Psoas muscle (tissue), 8 donors: ENCODE measurements at places on chromosomes 5 and 9. TPM values are rescaled to one million over a fixed set of nuclear protein-coding genes. Genes with fewer than 3 reads are reported as not detected.

The DMRT3 gene
- total RNA-seq, result 0.17 TPM

DNA sequence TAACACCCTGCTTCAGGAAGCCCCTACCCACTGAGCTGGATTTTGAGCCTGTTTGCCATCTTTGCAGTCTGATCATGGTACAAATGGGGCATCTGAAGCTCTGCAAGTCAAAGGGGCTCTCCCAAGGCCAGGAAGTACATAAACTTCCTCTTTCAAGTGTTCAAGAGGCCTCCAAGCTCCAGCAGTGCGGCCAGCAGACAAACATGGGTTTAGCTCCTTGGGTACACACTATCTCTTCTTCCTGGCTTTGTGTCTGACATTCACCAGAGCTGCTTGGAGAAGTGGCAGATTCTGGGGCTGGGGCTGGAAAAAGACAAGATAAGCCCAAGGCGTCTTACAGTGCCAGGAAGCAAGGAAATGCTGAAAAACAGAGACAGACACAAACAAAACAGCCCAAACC lies 34.1 kb downstream of the LAMC3 start:
- no peak overlapping the region for H3K27ac ChIP-seq
- H3K36me3 ChIP-seq, result no peaks in the 10 kb centered on the region
- peaks cover 3% of the 10 kb centered on the region for H3K27me3 ChIP-seq
- H3K4me1 ChIP-seq, result no peaks in the 10 kb centered on the region
- no peak for DNase-seq

GRCh38 chr5:14090290-14090689 lies 52.9 kb upstream of the TRIO start:
- no peaks in the 10 kb centered on the region for H3K4me1 ChIP-seq
- H3K4me3 ChIP-seq, result no peak overlapping the region
- H3K27me3 ChIP-seq, result no peaks in the 10 kb centered on the region
- H3K27ac ChIP-seq, result no peak overlapping the region

DNA sequence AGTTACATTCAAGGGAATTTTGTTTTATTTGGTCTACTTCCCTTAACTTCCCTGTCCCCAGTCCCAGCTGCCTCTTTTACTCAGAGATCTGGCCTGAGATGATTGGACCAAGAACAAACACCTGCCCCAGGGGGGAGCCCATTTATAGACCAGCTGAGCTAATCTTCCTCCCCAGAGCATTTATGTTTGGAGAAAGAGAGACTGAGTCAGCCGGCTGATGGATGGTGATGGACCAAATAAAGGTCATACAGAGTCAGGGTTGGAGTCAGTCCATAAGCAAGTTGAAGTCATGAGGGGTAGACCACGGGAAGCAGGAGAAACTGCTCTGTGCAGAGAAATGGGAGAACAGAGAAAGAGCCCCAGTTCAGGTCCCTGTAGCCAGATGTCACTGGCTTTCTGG lies 77.7 kb downstream of the TMEM174 start:
- DNase-seq, result no peak
- H3K4me3 ChIP-seq, result no peak overlapping the region
- H3K27me3 ChIP-seq, result peaks cover 9% of the 10 kb centered on the region
- no peaks in the 10 kb centered on the region for H3K36me3 ChIP-seq
- H3K4me1 ChIP-seq, result no peaks in the 10 kb centered on the region

DNA sequence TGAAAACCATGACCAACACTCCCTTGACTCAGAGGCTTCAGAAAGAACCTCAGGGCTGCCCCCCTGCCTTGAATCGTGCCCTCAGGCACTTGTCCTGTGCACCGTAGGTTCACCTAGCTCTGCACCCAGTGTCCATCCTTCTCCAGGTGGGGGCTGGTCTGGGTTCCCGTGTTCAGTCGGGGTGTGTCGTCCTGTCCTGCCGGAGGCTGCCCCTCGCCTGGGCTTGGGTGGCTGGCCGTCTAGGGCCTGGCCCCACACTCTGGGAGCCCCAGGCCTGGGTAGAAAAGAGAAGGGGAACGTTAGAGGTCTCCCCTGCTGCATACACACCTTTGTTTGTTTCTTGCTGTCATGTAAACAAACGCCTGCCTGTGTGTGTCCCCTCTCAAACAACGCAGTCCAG lies 29.3 kb downstream of the CATSPER3 start:
- H3K27me3 ChIP-seq, result no peaks in the 10 kb centered on the region
- peaks cover 5% of the 10 kb centered on the region for H3K4me1 ChIP-seq
- no peak for DNase-seq
- H3K36me3 ChIP-seq, result no peaks in the 10 kb centered on the region

The FOXE1 gene
- total RNA-seq, result not detected

DNA sequence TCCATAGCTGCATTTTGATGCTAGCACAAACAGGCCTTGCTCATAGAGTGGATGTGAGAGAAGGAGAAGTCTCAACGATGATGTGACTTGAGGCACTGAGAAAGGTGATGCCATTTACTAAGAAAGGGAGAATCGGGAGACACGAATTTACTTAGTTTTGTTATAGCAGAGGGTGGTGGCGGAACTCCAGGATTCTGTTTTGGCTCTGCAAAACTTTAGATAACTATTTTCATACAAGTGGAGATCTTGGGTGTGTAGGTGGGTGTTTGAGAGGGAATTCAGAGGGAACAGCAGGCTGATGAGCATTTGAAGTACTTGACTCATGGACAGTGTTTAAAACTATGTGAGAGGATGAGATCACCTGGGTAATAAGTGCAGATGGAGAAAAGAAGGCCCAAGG lies 43.2 kb downstream of the CACNA1B start:
- H3K36me3 ChIP-seq, result no peaks in the 10 kb centered on the region
- DNase-seq, result no peak
- H3K27me3 ChIP-seq, result no peaks in the 10 kb centered on the region
- no peak overlapping the region for H3K27ac ChIP-seq
- no peaks in the 10 kb centered on the region for H3K4me1 ChIP-seq

The OTP gene
- total RNA-seq, result not detected

DNA sequence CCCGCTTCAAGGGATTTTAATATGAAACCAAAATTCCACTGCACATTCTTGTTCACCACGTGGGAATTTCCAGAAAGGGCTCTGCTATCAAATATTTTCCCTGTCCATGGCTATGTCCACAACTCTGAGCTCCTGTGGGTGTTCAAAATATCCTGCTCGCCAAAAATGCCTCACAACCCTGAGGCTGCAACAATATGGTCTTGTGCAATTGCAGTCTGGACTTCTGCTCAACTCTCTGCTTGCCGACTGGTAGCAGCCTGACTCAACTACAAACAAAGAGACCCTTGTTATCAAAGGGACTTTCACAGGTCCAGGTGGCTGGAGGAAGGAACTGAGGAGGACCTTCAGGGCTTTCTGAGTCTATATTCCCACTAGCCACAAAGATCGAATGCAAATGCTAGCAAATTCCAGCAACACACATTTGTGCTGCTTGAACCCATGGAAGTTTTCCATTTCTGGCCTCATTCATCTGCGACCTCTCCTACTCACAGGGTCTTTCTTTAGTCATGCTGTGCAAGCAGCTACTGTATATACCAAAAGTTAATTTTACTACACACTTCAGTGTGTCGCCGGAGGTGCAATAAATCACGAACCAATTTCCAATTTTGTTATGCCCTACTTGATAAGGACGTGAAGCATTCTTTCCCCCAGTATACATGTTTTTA lies 169.2 kb upstream of the SLC30A5 start:
- no peaks in the 10 kb centered on the region for H3K27me3 ChIP-seq
- no peak overlapping the region for H3K4me3 ChIP-seq
- H3K27ac ChIP-seq, result no peak overlapping the region
- H3K36me3 ChIP-seq, result no peaks in the 10 kb centered on the region

- H3K4me3 ChIP-seq, result no peak overlapping the region
- H3K27me3 ChIP-seq, result no peaks in the 10 kb centered on the region
Observed at GRCh38 chr9:104885818-104886709, 41.9 kb downstream of the ABCA1 start.

The SPATA31D3 gene
- not detected for total RNA-seq

GRCh38 chr5:112846556-112846955 lies 14.5 kb upstream of the SRP19 start:
- H3K4me3 ChIP-seq, result no peak overlapping the region
- peaks cover 6% of the 10 kb centered on the region for H3K36me3 ChIP-seq
- H3K27ac ChIP-seq, result no peak overlapping the region
- H3K4me1 ChIP-seq, result no peaks in the 10 kb centered on the region
